ENCODE measurements at places on chromosomes 1 and 21.

- DNase-seq, result no peak
Observed at GRCh38 chr21:46194374-46195334, 10.4 kb upstream of the SPATC1L start.

DNA sequence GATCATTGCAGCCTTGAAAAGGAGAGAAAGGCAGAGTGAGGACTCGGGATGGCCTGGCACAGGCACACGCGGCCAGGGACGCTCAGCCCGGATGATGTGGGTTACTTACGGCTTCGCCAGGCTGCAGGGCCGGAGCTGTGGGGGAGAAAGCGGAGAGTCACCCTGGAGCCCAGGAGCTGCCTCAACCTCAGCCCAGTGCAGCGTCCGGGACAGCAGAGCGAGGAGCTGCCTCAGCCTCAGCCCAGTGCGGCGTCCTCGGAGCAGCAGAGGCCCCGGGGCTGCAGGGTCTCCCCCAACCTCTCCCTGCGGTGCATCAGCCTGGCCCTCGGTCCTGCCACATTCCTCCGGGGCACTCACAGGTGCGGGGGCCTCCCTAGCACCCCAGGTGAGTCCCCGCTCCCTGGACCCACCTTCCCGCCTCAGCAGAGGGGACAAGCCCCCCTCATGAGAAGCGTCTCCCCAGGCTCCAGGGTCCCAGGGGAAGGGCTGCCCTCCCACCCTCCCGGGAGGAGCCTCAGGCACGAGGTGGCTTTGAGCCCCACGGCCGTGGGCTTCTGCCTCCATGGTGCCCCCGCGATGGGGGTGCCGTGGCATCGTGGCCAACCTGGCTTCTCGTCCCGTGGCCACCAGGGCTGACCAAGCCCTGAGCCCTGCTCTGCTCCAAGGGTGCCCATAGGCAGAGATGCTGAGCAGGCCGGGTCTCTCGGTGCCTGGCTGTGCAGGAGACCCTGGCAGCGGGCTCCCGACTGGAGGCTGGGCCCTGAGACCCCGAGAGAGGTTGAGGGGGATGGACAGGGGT lies 10.5 kb upstream of the RNF223 start:
- no peak for DNase-seq

GRCh38 chr1:174160109-174160473 lies 771 bp downstream of the RABGAP1L start:
- peak; percentile 28 for DNase-seq

GRCh38 chr1:91282695-91283420 lies 121.8 kb downstream of the HFM1 start:
- peak; percentile 14 for DNase-seq

DNA sequence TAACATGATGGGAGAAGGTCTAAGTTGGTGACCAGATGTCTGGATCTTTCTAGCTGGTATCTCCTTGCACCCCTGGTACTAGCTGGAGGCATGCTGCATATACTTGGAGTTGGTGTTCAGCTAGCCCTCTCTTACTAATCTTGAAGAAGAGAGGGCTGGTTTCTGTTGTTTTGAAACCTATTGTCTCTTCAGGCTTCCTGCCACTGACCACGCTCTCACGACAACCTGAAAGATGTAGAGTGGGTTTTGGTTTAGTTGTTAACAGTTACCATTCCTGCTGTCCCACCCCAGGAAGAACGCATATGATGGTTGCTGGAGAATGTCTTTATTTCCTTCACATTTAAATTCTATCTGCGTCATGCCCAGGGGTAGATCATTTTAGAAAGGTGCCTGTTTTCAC lies 3.6 kb downstream of the MAN1C1 start:
- no peak for DNase-seq

All from GDM1 (cell line).